Activated T-helper 9 cell treated with anti-CD3 and anti-CD28 coated beads, Interleukin-2, amount 50 U/mL, for 16 hours (primary cell): ENCODE measurements at places on chromosomes 6 and 20.

DNA sequence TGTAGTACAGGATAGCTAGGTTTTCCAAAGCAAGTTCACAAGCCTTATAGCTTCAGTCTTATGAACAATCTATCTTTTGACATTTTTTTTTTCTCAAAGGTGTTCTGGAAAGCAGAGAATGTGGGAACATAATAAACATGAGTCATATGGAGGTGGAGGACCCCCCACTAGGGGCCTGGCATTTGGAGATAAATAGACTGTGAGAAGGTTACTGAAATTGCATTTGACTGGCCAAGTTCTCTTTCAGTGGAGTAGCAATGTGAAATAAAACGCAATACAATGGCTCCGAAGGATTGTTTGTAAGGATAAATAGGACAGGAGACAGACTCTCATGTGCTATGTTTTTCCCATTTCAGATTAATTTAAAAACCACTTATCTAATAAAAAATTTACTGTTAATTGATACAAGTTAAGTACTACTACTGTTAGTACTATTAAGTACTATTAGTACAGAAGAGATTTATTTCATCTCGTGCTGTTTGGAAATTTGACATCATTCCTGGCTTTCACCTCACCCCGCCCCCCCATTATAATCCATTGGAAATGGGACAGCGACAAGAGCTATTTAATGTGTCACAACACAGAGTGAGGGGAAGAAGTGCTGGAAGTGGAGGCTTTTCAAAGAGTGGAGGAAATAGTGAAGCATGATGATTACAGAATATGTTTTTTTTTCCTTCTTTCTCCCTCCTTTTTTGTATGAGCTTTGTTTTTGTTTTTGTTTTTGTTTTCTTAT lies 122.6 kb upstream of the ID4 start:
- no peak for DNase-seq

DNA sequence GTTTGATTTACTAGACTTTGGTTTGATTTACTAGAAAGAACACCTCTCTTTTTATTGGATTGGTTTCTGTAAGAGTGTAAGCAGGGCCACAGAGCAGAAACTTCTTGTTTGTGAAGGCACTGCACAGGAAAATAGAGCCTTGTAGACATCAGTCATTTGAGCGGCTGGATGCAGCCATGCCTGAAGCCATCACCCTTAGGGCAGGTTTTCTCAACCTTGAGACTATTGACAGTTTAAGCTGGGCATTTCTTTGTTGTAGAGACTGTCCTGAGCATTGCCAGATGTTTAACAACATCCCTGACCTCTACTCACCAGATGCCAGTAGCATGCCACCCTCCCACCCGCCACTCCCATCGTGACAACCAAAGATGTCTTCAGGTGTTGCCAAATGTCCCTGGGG lies 130.2 kb upstream of the SULF2 start:
- no peak for DNase-seq

DNA sequence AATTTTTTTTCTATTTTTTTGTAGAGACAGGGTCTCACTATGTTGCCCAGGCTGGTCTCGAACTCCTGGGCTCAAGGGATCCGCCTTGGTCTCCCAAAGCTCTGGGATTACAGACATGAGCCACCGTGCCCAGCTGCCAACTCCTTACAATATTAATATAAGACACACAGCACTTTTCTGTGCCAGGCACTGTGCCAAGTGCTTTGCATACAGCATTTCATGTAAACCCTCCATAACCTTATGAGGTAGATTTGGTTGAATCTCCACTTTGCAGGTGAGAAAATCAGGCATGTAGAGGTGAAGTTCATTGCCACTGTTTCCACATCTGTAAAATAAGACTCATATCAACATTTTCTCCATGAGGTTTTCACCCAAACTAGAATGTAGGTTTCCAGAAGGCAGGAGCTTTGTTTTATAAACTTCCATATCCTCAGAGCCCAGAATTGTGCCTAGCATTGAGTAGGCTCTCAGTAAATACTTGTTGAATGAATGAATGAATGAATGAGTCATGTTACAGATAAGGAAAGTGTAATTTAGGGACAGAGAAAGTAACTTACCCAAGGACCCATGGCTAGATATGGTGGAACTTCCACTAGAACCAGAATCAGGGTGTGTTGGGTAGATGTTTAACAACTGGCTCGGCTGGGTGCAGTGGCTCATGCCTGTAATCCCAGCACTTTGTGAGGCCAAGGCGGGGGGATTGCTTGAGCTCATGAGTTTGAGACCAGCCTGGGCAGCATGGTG lies 3.0 kb upstream of the CTNNBL1 start:
- DNase-seq: no peak

DNA sequence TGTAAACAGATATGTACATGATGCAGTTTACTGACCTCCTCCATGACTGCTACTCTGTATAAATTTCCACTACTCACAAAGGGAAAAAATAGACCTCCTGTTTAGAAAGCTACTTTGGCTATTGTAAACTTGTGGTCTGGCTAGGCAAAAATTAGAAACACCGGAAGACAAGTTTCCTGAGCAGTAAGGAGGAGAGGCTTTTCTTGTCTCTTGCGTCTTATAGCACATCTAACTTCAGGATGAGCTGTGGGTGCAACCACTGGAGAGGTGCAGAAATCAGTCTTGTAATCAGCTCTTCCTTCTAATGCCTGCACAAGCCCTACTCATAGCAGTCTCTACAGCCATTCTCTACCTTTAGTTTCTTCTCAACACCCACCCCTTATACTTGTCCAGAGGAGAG lies 296.5 kb upstream of the SLC35B3 start:
- DNase-seq: no peak
